ENCODE measurements at places on chromosomes 3 and 15.

- no peak for DNase-seq
These were observed 69.6 kb downstream of the LMCD1 start for GRCh38 chr3:8571256-8571655.

GRCh38 chr15:26564361-26564760 lies 208.5 kb downstream of the GABRB3 start:
- DNase-seq: no peak

- DNase-seq: no peak
These were observed 195.9 kb downstream of the ITPR1 start for GRCh38 chr3:4689021-4689420.

DNA sequence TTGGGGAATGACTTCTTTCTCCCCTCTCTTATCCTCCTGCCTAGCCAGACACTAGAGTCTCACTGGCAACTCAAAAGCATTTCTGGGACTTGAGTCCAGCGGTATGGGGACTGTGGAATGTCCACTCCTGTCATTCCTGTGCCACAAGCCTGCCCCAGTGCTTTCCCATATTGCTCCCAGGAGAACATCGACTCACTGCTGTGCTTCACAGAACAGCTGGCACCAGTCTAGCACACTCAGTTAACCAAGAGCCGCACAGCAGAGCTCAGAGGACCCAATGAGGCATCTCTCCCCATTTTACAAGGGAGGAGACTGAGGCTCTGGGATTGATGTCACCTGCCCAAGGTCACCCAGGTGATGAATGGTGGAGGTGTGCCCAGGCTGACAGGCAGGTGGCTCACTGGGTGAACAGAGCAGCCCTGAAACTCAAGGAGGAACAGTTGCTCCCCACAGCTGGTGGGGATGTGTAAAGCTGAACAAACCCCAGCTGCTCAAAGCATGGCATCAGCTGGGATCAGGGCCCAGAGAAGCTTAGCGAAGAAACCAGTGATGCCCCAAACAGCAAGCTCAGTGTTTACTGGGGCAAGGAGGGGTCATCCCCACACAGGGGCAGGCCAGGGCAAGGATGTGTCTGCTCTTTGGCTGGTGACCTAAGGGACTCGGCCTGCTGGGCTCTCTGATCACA lies 35.4 kb upstream of the DUSP7 start:
- no peak for DNase-seq

DNA sequence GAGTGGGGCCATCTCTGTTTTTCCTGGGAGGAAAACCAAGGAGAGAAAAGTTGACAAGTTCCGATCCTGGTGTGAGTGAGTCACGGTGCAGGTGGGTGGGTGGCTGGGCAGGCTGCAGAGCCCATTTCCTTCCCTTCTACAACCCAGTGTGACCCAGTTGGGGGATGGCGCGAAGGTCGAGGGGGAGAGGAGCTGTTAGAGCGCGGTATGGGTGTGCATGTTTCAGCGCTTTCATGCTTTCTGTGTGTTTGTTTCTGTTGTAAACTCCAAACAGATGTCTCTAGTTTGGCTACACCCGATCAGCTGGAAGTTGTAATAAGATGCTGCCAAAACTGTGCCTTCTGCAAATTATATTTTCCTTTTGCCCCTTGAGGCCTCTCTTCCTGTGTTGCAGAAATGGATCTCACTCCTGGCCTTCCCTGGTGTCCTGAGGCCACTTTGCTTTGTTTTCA lies 3.8 kb downstream of the FAM43A start:
- DNase-seq: no peak

- DNase-seq: no peak
These were observed 12.3 kb upstream of the SPATA12 start for GRCh38 chr3:57048052-57048671.

DNA sequence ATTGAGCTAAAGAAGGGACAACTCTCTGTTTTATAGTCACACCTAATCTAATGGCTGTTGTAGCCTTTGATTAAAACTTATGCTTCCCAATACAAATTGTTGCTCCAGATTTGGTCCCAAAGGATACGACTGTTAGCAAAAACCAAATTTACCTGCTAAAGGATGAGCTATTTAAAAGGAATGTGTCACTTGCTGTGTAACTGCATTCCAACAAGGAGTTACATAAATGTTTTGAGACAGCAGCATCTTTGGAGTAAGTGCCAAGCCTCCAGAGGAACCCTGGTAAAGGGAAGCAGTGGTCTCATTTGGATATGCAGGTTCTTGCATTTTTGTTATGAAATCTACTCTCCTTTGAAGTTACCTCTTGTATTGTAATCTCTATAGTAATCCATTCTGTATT lies 233.3 kb downstream of the THSD4 start:
- no peak for DNase-seq

DNA sequence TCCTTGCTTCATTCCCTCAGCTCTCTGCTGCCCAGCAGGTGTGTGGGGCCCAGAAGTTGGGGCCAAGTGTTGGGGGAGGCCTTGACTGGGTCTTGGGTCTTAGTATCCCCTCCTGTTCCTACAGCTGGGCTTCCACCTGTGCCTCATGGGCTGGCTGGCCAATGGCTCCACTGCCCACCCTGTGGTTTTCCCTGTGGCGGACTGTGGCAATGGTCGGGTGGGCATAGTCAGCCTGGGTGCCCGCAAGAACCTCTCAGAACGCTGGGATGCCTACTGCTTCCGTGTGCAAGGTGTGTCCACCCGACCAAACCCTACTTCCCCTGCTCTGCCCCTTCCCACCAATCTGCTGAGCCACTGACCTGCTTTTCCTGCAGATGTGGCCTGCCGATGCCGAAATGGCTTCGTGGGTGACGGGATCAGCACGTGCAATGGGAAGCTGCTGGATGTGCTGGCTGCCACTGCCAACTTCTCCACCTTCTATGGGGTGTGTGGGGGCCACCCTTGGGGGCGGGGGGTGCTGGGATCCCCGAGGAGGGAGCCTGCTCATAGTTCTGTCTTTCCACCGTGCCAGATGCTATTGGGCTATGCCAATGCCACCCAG lies 10.9 kb downstream of the NT5DC2 start:
- DNase-seq: no peak

GRCh38 chr3:126567696-126568438 lies 9.1 kb upstream of the C3orf22 start:
- no peak for DNase-seq

- DNase-seq: no peak
These were observed 102.1 kb downstream of the ASB7 start for GRCh38 chr15:100704281-100705055.

GRCh38 chr3:72754582-72754981 lies 93.7 kb downstream of the SHQ1 start:
- no peak for DNase-seq

DNA sequence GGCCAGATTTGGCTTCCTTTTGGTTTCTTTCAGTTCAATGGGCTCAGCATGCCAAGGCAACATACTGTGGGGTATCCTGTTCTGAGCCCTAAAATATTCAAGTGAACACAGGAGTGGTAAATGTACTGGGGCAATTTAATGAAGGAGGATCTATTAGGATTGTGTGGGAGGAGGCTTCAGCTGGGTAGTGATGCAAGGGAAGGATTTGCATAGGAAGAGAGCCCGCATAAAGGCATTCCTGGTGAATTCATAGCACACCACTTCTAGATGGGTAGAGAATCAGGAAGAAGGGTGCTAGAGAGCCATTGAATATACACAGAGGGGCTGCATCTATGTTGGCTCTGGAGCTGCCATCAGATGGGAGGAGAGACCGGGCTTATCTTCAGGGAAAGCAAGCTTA lies 20.6 kb upstream of the KNG1 start:
- DNase-seq: no peak

DNA sequence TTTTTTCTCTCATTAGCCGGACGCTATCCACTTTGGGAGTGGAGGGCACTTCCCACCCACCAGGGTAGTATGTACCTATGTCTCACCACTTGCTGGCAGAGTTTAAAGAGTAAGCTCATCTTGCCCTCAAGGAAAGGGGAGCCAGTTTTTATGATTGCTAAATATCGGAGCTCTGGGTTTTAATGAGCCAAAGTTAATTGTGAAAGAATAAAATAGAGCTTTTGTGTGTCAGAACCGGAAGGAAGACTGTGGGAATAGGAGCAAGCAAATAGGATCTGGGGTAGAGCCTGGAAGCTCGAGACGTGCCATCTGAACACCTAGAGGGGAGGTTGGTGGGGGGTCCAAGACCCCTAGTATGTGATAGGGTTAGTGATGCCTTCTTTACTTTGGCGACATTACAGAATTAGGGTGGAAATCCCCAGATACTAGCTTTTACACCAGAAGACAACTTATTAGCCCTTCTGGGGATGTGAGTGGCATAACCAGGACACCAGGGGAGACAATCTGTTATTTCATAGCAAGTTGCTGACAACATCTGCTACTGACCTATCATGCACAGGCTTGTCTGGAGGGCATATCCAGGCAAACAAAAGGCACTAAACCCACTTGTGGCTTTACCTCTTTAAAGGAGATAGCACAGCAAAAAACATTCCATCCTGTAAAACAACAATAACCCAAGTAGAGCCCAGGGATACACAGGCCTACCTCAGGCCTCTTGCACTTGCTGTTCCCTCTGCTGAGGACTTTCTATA lies 333.8 kb downstream of the ZNF621 start:
- DNase-seq: no peak

DNA sequence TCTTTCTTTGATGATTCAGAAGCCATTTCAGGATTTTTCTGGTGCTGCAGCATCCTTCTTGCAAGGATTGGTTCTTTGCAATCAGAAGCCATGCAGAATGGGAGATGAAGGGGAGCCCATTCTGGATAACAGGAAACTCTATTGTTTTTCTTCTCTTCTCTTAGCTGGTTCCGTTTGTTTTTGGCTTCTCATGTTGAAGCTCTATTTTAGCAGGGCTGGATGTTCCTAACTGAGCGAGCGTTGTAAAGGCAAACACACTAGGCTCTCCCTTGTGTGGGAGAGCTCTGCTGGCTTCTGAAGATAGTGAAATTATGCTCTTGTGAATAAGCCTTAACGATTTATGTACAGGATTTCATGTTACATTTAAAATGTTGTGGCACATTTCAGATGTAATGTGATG lies 8.3 kb downstream of the CACNA1D start:
- DNase-seq: no peak

GRCh38 chr15:51692154-51692553 lies 10.9 kb downstream of the SCG3 start:
- DNase-seq: no peak

DNA sequence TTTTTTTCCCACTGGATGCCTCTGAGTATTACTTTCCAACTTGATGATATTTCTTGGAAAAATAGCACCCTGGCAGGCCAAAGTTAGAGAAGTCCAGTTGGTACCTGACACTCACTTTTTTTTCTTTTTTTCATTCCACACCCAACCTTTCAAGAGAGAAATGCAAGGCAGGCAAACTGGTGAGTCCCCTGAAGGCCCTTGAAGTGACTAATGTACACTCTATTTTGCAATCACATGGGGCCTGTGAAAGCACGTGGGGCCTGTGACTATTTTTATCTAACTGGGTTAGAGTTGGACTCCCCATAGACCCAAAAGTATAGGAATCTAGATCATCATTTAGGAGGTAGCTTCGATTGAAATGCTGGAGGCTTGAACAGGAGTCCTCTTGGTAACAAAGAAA lies 316.7 kb downstream of the CHL1 start:
- no peak for DNase-seq

All from HL-60 (cell line).